Mammary epithelial cell (primary cell): ENCODE measurements at places on chromosomes 3 and 15.

DNA sequence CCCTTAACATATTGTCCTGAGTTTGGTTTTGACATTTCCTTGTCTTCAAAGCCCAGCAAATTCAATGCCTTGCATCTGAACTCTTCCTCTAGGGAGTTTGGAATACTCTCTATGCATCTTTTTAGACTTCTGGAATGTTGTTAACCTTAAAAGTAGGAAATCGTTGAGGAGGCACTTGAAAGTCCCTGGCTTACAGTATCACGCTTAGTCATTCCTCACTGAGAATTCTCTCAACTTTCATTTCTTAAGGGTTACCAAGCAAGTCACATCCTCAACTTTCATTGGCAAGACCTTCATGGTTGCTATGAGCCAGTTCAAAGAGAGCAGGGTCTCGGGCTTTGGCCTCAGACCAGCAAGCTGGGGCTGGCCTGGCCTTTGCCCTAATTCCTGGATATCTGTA lies 89.9 kb downstream of the ASB7 start:
- DNase-seq = no peak

- DNase-seq = peak; percentile 12
Measured at GRCh38 chr15:100623301-100623700, 20.9 kb downstream of the ASB7 start.

DNA sequence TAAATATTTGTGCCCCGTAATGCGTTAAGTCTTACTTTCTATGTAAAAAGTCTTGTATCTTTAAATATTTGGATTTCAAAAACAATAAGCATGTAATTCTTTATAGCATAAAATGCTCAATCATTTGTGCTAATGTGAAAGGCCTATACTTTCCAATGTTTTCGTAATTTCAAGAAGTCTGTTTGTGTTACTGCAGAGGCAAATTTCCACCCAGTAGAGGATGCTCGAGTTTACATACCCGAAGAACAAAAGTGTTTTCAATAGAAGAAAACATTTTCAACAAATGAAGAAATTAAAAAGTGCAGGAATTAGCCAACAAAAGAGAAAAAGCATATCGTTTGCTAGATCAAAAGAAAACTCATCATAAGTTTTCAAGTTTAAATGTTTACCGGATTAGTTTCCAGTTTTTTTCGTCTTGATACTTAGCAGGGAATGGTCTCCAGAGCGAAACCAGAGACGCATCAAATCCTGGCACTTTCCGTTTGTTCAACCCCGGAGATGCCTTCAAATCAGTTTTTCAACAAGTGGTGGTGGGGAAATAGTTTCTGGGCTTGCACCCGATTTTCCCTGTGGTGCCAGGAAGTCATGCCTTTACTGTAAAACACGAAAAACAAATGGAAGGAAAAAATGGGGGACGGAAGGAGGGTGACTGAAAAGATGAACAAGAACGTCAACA lies 1.0 kb downstream of the CGGBP1 start:
- DNase-seq = peak; percentile 11

- no peak for DNase-seq
Measured at GRCh38 chr3:155737844-155738460, 6.9 kb downstream of the PLCH1 start.

- DNase-seq = peak; percentile 54
Measured at GRCh38 chr3:146542179-146542578, 2.2 kb downstream of the PLSCR1 start.

- no peak for DNase-seq
Measured at GRCh38 chr3:14448756-14449727, 46.6 kb downstream of the SLC6A6 start.

- DNase-seq = no peak
Measured at GRCh38 chr3:16665282-16665741, 60.1 kb upstream of the DAZL start.

DNA sequence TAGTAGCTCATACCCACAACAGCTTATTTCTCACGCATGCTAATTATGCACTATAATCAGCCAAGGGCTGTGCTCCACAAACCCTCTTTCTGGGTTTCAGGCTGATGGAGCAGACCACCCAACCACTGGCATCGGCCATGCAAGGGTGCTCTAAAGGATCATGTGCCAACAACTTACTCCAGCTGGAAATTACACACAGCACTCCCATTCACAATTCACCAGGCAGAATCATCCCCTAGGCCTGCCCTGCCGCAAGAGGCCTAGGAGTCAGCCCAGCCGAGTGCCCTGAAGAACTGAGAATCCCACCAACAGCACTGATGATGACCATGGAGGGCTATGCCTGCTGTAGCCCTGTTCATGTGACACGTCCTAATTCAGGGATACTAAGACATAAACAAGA lies 216.2 kb upstream of the CHRNA7 start:
- no peak for DNase-seq

GRCh38 chr15:92244703-92245102 lies 149.0 kb upstream of the ST8SIA2 start:
- DNase-seq = no peak

DNA sequence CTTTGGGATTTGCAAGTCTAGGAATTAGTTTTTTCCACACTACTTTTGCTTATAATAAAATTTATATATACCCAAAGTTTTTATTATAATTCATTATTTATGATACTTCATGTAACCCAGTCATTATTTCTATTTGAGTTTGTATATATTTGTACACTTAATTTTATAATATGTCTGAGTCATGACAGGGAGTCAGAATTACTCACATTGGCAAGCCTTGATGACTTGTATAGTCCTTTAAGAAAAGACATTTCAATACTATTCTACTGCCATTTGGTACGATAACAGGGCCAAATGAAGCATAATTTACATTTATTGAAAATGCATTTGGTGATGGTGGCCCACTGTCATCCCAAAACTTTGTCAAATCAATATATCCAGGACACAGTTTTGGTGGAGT lies 95.9 kb upstream of the UNC13C start:
- DNase-seq = no peak

DNA sequence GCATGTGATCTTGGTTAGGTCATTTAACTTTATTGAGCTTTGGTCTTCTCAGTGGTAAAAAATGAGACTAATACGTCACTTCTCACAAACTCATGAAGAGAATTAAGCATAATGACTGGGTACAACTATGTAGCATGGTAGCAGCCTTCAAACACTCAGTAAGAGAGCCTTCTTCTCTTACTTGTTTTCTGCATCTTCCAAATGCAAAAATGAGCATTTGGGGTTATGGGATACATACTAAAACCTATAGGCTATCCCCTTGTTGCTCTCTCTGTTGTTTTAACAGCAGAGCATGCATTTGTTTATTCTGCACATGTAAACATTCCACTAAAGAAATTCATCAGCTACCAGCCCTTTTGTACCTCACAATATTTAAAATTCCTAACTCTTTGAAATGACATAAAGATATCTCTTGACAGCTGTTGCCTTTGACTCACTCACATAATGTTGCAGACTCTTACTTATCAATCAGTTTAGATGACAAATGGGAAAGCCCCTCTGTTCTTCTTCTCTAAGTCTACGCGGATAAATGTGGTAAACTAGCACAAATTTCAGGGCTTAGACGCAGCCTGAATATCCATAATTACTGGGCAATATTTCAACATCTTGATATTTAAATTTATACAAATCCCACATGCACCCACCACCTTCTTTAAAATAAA lies 327.3 kb upstream of the SATB1 start:
- no peak for DNase-seq

- no peak for DNase-seq
Measured at GRCh38 chr15:42378011-42378410, 18.7 kb downstream of the CAPN3 start.

DNA sequence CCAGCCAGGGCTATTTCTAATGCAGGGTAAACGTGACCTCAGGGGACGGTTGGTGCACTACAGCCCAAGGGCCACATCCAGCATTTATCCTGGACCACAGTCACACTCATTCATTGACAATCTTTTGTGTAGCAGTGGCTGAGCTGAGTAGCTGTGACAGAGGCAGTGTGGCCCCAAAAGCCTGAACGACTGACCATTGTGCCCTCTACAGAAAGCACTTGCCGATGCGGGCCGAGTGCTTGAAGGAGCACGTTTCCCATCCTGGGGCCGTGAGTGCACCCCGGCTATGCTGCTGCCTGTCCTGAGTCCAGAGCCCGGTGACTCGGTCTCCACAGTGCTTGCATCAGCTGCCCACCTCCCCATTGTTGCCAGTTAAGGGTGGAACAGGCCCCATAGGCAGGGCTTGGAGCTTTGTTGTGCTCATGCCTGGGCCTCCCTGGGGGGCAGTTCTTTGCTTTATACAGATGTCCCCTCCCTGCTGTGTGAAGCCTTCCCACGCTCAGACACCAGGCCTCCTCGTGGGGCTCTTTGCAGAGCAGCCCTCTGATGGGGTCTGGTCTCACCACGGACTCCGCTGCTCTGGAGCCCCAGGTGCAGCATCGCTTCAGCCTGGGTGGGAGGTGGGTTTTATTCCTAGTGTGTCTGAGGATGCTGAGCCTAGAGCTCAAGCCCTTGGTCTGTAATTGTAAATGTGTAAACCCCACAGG lies 13.0 kb upstream of the SNRPA1 start:
- DNase-seq = no peak

DNA sequence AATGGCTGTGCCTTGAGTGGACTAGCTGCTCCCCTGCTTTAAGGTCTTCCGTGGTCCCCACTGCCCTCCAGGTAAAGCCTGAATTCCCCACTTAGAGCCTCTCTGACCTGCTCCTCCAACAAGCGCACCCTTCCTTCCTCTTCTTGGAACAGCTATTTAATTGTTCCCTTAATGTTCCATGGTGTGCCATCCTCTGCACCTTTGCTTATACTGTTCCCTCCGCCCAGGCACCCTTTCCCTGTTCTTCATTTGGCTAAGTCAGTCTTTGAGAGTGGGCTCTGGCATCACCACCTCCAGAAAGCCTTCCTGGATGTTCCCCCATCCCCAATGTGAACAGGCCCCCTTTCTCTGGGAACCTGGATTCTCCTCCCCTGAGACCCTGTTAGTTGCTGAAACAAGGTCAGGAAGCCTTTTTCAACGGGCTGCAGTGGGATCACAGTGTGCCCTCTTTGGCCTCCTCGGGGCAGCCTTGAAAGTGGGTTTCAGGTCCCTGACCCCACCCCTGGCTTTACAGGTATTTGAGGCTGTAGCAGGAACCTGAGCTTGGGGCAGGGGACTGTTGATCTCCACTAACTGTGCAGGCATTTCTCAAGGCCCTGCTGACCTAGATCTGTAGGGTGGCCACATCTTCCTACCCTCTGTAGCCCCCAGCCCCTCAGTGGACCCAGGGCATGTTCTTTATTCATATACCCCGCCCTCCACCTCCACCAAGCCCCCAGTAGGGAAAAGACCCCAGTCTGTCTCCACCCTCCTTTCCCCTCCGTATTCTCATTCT lies 5.0 kb downstream of the ISLR start:
- no peak for DNase-seq

DNA sequence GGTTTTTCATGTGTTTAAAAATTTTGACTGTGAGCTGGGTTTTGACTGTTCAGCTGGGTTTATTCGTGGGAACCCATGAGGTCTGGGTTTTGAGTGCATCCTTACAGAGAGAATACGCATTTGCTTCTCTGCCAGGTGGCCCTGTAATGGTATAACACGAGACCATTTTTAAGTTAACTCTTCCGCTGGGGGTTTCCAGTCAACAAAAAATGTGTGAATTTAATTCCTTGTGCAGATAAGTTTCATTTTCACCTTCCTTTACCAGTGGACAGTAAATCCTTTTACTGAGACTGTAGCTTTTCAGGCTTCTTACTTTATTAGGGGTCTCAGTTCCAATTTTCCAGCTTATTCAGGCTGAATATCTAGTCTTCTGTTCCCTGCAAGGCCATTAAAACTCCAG lies 149.6 kb downstream of the OPA1 start:
- no peak for DNase-seq

GRCh38 chr15:42729409-42729808 lies 7.5 kb downstream of the CDAN1 start:
- DNase-seq = no peak

- DNase-seq = peak; percentile 84
Measured at GRCh38 chr15:70526221-70526973, 237.0 kb downstream of the UACA start.

- DNase-seq = no peak
Measured at GRCh38 chr3:134964226-134964625, 169.2 kb downstream of the EPHB1 start.

GRCh38 chr15:93477188-93477587 lies 388.2 kb upstream of the RGMA start:
- no peak for DNase-seq

- peak; percentile 20 for DNase-seq
Measured at GRCh38 chr3:122795674-122796195, 866 bp downstream of the SLC49A4 start.

- DNase-seq = no peak
Measured at GRCh38 chr3:39329493-39329892, at the start of gene CCR8. Gene CCR8, plus strand, starts transcription at chr3:39329709. Its CDS starts 2,623 bp downstream, at chr3:39332332.

GRCh38 chr3:69354948-69355347 lies 30.9 kb downstream of the FRMD4B start:
- peak; percentile 52 for DNase-seq

- DNase-seq = no peak
Measured at GRCh38 chr15:69076756-69077155, 62.3 kb downstream of the NOX5 start.

GRCh38 chr3:100225193-100225592 lies 35.6 kb upstream of the TBC1D23 start:
- no peak for DNase-seq

DNA sequence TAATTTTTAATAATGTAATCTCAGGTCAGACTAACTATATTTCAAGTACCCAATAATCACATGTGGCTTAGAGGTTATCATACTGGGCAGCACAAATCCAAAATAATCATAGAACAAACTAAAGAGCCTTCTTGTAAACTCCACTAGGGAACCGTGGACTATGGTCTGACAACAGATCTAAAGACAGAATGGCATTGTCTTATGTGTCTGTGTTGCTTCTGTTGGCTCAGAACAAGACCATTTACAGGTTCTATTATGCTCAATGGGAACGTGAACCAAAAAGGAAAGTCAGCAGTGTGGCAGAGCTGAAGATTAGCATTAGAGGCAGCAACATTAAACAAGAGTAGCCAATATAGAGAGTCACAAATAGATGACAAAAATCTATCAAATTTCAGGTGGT lies 74.9 kb downstream of the ETFA start:
- no peak for DNase-seq

- no peak for DNase-seq
Measured at GRCh38 chr3:70774641-70775040, 462.2 kb upstream of the MDFIC2 start.

DNA sequence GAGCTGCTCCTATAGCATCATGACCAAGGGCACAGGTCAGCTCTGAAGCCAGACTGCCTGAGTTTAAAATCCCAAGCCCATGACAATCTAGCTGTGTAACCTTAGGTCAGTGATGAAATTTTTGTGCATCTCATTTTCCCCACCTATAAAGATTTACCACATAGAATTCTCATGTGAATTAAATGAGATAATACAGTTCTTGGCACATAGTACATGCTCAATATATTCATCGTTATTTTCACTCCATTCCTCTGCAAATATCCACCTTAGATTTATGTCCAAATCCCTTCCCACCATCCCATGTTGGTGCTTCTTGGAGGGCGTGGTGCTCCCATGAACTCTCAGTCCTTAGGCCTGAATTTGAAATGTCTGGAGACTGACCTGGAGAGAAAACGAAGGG lies 300.1 kb downstream of the TLE3 start:
- no peak for DNase-seq

DNA sequence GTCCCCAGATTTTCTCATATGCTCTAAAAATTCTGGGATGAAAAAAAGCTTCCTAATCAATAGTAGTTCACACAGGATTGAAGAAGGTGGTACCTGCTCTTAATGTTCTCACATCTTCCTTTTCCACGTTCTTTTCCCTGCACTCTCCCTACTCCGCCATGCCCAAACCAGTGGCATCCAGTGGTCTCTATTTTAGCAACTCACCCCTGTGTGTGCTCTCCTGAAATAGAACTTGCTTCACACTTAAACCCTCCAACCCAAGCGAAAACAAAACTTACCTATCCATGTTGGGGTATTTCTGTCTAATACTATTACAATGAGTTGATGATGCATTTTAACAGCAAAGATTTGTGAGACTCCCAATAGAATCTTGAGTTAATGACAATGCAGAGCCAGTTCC lies 148.8 kb downstream of the PLD1 start:
- no peak for DNase-seq
